ENCODE measurements at places on chromosomes 3 and 15.

DNA sequence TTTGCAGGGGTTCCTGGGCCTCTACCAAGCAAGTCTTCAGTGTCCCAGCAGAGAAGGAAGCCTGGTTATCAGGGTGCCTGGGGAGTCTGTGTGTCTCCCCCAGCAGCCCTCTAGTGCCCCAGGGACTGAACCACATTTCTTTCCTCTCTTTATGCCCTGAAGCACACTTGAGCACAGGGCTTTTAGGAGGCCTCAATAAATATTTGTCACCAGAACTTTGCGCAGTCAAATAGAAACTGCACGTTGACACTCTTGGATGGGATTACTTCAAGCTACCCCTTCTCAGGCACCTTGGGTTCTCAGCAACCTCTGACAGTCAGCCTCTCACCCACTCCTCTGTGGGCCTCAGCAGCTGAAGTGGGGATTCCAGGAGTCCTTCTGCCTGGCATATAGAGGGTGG, 226.6 kb upstream of the HES1 start:
- DNase-seq: no peak

- no peak for DNase-seq
Measured at GRCh38 chr3:157500232-157500631, 3.0 kb downstream of the VEPH1 start.

- no peak for DNase-seq
Measured at GRCh38 chr3:197961582-197961945, 1.5 kb downstream of the LMLN start.

GRCh38 chr15:38085931-38086568, 151.6 kb downstream of the TMCO5A start:
- peak; percentile 59 for DNase-seq

GRCh38 chr3:102533784-102534183, 99.0 kb downstream of the ZPLD1 start:
- no peak for DNase-seq

Measured in choroid plexus epithelial cell (primary cell).